ENCODE measurements at places on chromosomes 4 and X.

- no peak for DNase-seq
These were observed 377.5 kb downstream of the CENPC start for GRCh38 chr4:67167849-67168248.

DNA sequence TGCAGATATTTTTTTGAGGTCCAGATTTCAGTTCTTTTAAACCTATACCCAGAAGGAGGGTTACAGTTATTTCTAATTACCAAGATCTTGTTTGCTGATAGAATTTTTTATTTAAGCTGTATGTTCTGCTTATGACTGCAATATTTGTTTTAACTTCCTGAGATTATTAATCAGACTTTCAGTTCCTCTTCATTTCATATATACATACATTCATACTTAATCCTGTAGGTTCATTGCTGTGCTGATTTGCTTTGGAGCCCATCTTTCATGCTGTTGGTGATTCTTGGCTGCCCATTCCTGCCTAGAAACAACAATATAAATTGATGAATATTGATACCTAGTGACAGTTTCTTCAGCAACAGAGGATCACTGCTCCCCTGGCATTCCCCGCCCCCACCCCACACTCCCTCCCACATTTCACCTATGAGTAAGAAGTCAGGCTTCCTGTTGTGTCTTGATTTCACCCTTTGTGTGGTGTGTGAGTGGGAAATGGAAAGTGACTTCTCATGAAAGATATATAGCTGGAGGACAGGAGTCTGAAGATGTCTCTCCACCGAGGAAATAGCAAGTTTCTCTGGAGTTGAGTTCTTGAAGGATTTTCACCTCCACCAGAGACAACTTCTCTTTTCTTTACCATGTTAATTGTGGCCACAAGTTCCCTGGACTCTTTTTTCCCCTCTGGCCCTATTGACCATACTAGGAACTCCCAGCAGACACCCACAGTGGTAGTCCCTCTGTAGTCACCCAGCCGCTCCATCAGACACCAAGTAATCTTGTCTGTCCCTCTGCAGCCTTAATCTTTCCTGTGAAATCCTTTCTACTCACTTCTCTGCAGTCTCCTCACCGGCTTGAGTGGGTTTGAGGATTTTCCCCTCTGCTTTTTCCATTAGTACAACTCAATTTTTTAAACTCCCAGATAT, 118.4 kb downstream of the ASB9 start:
- DNase-seq, result no peak

GRCh38 chrX:46624090-46624786, 50.7 kb downstream of the CHST7 start:
- no peak for DNase-seq

GRCh38 chrX:24334461-24334860, 20.6 kb upstream of the SUPT20HL2 start:
- no peak for DNase-seq

DNA sequence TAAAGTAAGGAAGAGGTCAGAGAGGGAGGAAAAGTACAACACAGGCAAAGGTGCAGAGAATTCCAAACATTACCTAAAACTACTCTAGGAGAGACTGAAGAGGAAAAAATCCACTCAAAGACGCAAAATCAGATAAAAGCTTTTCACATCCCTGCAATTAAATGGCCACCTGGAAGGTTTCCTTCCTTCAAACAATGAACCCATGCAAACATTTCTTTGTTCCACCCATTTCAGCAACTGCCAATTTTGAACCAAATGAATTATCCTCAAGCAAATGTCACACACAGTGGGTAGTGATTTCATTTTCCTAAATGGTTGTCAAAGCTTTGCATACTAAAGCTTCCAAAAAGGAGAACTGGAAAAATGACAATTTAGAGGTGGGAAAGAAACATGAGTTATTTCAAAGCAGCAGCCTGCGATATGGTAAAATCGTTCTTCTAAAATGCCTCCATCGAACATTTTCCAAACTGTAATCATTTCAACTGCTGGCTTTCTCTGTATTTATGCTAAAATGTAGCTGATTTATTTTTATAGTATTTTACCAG, 45.0 kb downstream of the APBB2 start:
- no peak for DNase-seq

- DNase-seq, result no peak
These were observed 739.2 kb downstream of the KCTD8 start for GRCh38 chr4:43709443-43709842.

DNA sequence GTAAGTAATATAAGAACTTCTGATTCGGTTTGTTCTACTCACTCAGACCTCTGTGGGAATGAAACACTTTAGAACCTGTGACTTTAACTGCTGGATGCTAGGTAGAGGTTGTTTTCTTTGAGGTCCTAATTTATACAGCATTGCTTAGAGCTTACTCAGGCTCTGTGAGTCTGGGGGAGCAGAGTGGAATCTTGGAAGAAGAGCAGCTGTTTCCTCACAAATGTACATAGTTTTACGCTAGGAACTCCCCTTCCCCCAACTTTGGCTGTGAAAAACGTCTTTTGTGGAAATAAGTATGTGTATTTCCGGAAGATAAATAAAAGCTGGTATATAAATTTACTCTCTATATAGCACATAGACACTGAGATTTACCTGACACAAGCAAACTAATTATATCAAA, 141.4 kb downstream of the NAA11 start:
- DNase-seq, result no peak

DNA sequence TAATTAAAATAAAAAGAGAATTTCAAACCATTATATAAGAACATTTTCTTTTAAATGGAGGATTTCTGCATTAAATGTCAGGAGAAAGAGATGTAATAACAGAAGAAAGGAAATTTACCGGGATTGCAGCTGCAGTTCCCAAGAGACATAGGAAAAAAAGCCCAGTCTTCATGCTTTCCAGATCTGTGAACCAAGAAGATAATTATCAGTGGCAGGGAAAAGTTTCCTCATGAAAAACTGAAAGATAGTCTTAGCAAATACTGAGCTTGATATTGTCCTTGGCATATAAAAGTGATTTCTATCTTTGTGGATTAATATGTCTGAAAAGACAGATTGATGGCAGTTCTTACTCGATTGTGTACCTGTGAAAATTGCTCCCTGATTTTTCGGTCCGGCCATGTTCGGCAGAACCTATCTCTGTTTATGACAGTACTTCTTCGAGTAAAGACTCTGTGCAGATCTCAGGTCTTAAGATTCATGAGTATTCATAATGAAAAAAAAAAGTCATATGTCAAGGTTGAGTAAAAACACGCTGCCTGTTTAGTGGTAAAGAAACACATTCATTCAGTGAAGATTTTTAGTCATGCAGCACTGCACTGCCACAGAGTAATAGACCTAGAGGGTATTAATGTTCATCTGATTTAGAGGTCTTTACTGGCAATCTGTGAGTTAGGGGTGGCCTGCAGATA, 29.6 kb downstream of the SPARCL1 start:
- no peak for DNase-seq

GRCh38 chrX:49257074-49257790, 7.3 kb downstream of the FOXP3 start:
- no peak for DNase-seq

DNA sequence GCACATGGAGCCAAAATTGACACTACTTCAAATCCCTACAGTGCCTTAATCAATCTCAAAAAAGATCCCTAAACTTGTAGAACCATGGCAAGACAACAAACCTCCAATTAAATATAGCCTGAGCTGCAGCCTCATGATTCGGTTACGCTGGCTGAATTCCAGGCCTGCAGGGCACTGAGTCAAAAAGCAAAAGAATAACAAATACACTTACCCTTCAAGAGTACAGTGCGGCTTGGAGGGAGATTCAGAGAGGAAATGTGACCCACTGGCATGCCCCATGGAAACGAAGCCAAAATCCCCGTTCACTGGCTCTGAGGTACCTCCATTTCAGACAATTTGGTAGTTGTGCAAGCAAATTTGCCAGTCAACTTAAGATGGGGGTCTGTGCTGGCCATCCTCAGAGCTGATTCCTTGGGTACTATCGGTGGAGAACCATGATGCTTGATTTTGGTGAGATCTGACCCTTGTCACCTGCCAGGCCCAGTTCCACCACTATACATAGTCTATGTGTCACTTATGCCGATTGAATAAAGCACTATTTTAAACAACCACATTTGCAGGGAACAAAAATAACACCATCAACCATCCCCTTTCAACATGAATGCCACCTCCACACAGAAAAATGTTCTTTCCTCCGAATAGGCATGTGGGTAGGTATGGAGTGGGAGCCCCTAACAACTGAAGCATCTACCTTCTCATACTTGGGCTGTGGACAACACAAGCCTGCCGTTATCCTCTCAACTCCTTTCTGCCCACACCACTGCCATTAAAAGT, 2.1 kb downstream of the C4orf54 start:
- DNase-seq, result no peak

GRCh38 chr4:6453688-6453990, 18.8 kb downstream of the PPP2R2C start:
- DNase-seq, result no peak

GRCh38 chr4:65302145-65302544, 368.1 kb downstream of the EPHA5 start:
- DNase-seq, result no peak

DNA sequence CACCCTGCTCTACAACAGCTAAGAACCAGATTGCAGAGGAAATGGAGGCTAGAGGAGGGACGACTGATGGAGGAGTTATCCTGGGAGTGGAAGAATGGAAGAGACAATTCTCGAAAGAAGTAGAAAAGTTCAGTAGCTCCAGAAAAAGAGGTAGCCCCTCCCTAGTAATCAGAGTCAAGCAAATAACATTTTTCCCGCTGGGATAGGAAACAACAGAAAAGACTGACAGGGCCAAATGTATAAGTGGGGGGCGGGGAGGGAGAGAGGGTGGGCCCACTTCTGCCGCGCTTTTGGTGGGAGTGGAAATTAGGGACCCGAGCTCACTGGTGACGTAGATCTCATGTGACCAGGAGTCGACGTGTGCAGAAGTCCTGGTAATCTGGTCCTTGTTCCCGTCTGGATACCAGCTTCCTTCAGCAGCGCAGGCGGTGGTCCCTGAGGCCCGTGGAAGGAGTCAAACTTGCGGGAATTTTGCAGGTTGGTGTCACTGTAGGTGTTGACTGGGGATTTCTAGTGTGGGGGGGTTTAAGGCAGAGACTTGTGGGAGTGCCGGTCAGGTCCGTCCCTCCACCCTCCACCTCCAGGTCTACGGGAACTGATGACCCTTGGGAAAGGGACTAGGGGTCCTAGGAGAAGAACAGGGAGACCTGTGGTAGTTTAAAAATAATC, at the start of gene TCEAL9:
TCEAL9 (plus strand) TSS at position 377 of the 669 bp plus-strand sequence. CDS start 1,179 bp downstream, outside the sequence.
- peak; percentile 19 for DNase-seq

DNA sequence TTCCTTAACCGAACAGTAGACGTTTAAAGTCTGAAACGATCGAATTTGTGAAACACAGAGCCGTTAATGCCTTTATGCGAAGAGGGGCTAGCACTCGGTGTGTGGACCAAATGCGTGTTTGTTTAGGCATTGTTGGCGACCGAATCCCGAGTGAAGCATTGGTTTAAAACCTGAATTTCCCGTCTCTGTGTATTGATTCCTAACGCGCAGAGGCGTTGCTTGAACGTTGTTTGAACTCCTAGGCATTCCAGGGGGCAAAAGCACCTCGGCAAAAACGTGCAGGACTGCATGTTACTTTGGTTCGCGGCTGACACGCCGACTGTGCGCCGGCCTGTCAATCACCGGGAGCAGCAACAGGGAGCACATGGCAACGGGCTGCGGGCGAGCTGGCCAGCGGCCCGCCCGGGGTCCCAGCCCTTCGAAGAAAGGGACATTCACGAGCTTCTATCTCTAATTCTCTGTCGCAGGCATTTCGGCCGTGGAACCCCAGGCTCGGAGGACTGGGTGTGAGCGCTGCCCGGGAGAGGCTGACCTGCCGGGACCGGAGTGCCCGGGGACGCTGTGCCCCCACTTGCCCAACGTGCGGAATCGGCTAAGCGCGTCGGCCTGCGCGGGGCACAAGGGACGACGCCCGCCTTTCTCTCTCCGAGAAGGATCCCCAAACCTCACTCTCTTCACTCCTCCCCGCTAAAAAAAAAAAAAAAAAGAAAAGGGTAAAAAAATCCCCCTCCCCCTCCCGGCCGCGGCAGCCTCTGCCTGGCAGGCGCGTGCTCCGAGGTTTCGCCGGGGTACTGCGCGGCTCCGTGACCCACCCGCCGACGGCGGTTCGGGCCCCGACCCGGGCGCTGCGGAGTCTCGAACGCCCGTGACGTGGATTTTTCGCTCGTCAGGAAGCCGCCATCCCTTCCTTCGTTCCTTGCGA, 810 bp downstream of the SPRY1 start:
- DNase-seq, result peak; percentile 59

- no peak for DNase-seq
These were observed 186.6 kb downstream of the RPA4 start for GRCh38 chrX:97070346-97070745.

DNA sequence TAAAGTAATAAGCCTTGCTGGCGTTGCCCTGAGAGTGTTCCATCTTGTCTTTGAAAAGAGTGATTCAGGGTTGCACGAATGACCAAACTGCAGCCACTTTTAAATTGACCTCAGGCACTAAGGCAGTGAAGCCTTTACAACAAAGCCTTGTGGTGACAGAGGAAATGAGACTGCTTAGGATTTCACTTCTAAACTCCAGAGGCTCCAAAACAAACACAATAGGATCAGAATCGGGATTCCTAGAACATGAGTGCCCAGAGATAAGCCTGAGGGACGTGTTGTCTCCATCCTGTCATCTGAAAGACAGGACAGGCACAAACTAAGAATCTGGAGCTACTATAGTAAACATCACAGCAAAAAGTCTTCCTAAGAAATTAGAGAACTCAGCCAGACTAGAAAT, 405.2 kb downstream of the PPARGC1A start:
- no peak for DNase-seq

DNA sequence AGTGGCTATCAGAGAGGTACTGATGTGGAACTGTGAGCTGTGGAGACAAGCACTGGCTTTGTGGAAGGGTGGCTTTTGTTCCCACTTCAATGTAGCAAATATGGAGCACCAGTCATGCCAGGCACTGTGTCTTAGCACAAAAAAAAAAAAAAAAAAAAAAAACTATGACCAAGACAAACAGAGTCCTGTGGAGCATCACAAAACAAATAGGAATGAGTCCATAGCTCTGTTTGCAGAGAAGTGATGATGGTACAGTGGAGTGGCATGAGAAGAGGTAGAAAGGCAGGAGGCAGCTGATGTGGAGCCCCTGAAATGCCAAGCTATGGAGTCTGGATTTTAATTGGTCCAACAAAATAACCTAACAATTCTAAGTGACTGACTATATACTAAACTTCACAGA, 116.9 kb downstream of the RAB28 start:
- no peak for DNase-seq

GRCh38 chr4:147987252-147987651, 255.4 kb downstream of the ARHGAP10 start:
- DNase-seq, result no peak

GRCh38 chrX:39002466-39002865, 201.2 kb downstream of the MID1IP1 start:
- DNase-seq, result no peak

Data from neural crest cell (in vitro differentiated cells).